NCI-H187 (cell line): ENCODE measurements at places on chromosomes 3 and 15.

DNA sequence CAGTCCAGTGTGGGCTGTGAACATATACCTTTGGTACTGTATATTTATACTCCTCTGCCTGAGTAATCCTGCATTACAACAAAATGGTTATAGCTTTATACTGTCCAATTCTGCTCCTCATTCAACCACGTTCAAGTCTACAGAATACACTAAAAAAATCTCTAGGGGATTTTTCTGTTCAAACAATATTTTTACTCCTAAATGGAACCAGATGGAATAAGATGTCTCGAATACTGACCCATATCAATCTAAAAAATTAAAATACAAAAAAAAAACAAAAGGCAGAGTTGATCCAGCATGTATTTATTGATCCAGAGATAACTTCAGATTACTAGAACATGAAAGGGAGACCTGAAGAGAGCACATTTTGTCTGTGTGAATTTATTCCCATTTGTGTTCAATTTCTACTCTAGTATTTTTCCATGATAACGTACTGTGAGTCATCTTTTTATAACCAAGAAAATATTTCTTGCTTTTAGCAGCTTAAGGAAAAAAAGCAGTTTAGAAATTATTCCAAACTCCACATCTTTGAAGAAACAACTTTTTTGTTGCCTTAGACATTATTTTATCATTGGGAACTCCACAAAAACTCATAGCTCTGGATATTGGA lies 910.7 kb downstream of the TBL1XR1 start:
- DNase-seq = no peak

GRCh38 chr3:99875929-99876841 lies 58.5 kb downstream of the CMSS1 start:
- no peak for DNase-seq

DNA sequence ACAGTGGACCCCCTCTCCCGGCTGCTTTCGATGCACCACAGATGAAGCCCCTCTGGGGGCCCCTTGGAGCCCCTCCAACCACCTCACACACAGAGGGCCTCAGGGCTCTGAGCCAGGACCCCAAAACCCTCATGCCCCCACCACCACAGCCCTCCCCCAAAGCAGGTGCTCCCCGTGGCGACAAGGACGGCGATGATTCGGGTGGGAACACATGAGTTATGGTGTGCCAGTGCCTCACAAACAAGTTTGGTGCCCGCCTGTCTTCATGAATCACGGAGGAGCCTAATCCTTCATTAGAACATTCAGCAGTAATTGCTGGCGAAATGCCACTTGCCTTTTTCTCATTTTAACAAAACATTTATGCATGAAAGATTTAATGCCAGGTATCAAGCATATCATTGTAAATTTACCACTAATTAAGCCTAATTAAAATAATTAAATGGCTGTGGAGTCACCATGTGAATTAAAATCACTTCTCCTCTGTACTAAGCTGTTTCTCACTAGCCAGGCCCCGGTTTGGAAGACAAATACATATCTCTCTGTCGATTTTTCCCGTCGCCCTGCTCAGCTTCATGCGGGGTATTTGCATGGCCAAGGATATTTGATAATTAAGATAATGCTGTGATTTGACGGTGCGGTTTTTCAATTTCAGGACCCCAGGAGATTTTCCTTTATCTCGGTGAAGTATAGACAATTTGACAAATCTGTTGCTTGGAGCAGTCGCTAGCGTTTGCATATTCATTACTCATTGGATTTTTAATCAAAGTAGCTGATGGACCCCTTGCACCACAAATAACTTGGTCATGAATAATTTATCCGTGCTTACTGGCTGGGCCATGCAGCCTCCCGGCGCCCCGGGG lies 157.0 kb downstream of the TLE3 start:
- DNase-seq = no peak

- no peak for DNase-seq
These were observed 72.8 kb downstream of the ITPR1 start for GRCh38 chr3:4565809-4566501.

- DNase-seq = no peak
These were observed 84.3 kb upstream of the THRB start for GRCh38 chr3:24578951-24579421.

GRCh38 chr3:111333642-111334041 lies 208.4 kb upstream of the CD96 start:
- DNase-seq = no peak

GRCh38 chr15:28167042-28167441 lies 67.9 kb upstream of the OCA2 start:
- no peak for DNase-seq

DNA sequence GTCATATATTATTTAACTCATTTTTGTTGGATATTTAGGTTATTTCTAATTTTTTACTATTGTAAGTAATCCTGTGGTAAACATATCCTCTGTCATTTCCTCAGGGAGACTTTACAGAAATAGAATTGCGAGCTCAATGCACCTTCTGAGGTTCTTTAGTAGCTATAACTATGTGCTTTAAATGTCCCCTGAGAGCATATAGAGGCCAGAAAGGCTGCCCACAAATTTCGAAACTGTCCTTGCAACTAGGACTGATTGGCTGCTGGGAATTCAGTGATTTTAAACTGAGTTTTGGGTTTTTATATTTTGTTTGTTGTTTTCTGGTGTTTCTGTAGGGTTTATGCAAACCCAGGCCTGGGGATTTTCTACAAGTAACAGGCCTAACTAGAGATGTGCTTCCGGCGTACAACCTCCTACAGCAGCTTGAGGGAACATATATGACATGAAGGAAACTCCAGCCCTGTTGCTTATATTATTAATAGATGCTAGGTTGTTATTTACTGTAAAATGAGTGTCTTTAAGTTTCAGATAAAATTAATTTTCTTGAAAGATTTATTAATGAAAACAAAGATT lies 29.1 kb upstream of the P4HTM start:
- no peak for DNase-seq

DNA sequence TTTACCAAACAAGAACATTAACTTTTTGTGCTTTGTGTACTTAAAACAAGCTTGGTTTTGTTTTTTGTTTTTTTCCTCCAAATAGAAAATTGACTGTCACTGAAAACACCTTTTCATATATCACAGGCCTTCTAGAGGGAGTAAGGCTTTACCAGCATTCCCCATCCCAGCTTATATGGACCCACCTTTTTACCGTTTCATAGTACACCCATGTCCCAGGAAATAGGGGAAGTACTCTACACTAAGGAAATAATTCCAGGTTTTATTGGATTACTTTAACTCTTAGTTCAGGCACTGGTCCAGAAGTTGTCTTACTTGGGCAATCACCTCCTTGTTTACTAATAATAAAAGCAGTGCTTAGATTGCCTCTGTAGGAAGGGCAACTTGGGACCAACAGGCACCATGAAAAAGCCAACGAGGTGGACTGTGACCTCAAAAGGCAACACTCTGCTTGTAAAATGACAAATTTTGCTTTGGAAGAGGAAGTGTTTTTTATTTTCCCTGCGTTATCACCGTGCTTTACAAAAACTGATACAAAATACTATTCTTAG lies 26.2 kb downstream of the HMG20A start:
- DNase-seq = no peak

DNA sequence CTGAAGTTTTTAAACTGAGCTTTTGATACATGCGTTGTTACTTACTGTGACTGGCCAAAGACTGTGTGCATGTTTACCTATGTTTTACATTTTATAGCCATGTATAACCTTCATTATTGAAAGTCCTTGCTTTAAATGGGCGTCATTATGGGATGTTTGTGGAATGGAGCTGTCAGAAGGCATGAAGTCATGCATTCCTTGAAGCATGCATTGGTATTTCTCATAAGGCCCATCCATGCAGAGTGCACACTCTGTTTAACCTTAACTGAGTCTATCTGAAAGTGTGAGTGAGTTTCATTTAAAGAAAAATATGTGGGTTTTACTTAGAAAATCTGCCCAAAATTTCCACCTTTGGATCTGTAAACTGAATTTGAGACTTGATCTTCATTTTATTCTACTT lies 51.1 kb downstream of the PSMD6 start:
- DNase-seq = no peak

DNA sequence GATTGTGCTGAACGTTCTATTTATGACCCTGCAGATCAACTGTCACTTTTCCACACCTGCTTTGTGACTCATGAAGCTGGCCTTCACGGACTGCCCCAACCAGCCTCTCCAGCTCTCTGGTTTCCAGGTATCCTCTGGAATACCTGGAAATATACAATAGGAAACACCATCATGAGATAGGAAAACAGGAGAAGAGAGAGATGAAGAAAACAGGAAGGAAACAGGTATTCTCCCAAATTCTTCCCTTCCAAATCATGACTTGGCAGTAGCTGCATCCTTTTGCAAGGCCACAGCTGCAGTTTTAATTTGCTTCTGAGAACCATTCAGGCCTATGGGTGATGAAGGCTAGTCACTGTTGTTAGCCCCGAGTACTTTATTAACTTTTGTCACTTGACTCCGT lies 909.1 kb downstream of the EPHA3 start:
- no peak for DNase-seq

- DNase-seq = no peak
These were observed 471.1 kb downstream of the VGLL3 start for GRCh38 chr3:86519819-86520218.

DNA sequence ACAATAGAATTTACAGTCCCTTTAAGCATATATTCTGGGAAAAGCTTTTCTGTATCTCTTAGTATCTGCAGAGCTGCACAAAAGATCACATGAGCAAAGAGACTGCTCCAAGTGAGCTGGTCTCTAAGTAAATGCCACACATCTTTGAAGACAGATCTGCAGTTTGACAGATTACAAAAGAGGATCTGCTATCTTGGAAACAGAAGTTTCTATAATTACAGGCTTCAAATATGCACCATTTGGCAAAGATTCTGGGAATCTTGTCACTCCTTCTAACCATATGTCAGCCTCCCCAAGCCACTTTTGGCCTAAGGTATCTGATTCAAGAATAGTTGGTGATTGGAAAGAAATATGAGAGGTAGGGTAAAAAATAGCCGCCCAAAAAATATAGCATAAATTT lies 9.6 kb upstream of the CFAP44 start:
- no peak for DNase-seq

DNA sequence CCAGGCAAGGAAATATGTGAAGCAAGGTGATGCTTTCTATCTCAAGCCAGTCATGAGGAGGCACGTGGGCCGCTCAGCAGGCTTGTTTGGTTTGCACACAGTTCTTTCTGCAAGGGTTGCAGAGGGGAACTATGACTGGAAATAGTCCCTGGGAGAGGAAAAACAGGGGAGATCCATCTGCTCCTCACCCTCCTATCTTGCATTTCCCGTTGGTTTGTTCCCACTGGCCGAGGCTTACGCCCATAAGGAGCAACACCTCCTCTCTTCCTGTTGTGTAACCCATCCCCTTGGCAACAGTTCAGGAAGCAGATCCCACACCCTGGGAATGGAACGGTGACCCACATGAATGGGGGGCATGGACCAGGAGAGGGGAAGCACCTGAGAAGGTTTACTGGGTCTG lies 72.1 kb upstream of the MAGI1 start:
- no peak for DNase-seq

DNA sequence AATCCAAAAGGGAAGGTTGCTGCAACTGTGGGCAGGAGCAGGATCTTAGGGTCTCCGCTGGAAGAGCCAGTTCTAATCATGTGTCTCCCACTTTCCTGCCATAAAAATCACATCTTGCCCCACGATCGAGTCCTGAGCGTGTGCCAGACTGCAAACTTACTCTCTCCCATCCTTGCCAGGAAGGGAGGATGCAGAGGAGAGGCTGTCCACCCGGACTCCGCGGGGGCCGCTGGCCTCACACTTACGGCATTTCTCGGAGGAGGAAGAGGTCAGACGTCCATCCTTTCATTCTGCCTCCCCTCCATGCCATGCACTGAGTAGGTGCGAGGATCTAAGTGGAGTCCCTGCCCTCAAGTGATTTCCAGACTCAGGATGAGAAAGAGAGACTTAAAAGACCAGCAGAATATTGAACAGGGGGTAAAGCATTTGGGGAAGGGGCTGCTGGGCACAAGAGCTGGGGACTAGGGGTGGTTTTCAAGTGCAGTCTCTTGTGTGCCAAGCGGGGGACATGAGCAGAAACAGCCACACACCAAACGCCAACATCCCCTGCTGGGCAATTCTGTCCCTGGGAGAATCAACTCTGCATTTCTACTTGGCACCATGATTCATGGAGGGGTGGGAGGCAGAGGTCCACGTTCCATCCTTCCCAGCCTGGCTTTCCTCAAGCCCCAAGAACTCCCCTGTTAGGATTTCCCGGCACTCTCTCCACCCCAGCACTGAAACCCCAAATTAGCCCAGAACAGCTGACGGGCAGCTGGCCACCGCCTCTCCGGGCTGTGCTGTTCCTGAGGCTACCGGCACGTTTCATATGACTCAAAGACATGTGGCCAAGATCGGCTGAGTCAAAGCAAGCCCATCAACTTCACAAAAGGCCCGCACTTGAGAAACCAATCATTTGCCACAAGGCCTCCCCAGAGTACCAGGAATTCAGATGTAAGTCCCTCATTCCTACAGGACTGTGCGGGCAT lies 11.6 kb downstream of the OXTR start:
- no peak for DNase-seq

DNA sequence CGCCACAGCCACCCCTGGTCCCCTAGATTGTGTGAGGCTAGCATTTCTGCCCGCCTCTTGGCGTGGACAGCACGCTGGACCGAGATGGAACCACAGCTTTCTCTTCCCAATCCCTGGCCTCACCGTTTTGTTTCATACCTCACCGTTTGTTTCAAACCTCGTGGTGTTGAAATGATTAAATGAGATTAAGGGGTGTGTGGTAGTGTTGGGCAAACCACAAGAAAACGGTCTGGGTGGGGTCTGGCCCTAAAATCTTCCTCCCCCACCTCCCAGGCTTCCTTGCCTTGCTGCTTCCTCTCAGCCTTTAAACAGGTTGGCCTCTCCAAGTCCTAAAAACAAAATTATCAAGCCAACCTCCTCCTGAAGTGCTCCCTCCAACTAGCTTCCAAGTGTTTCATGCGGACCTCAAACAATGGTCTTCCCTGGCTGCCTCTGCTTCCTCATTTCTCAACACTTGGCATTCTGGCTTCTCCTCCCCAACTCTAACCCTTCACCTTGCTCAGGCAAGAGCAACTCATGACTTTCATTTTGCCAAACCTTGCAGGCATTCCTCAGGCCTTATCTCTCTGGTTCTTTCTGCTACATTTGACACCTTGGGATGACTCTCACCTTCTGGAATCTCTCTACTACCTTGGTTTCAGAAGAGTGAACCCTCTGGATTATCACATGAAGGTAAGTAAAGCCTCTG lies 1.4 kb upstream of the ATP13A3 start:
- no peak for DNase-seq

GRCh38 chr3:63968612-63969350 lies 54.5 kb downstream of the PSMD6 start:
- no peak for DNase-seq

- no peak for DNase-seq
These were observed 204.8 kb downstream of the CDIN1 start for GRCh38 chr15:36784098-36784670.
